ENCODE measurements at places on chromosomes 16 and 17. TPM values are rescaled to one million over a fixed set of nuclear protein-coding genes. Genes with fewer than 3 reads are reported as not detected.

Gene TBX21
- not detected for total RNA-seq

Gene IGFALS
- under 0.01 TPM for total RNA-seq

Gene ECI1
- 19.9 TPM for total RNA-seq

Gene SLC5A2
- total RNA-seq: not detected

Gene TEX14
- under 0.01 TPM for total RNA-seq

Gene PLD6
- 3.5 TPM for total RNA-seq

Gene ARL16
- 42.8 TPM for total RNA-seq

Gene TPSAB1
- not detected for total RNA-seq
